ENCODE measurements at places on chromosomes 11 and 22.

DNA sequence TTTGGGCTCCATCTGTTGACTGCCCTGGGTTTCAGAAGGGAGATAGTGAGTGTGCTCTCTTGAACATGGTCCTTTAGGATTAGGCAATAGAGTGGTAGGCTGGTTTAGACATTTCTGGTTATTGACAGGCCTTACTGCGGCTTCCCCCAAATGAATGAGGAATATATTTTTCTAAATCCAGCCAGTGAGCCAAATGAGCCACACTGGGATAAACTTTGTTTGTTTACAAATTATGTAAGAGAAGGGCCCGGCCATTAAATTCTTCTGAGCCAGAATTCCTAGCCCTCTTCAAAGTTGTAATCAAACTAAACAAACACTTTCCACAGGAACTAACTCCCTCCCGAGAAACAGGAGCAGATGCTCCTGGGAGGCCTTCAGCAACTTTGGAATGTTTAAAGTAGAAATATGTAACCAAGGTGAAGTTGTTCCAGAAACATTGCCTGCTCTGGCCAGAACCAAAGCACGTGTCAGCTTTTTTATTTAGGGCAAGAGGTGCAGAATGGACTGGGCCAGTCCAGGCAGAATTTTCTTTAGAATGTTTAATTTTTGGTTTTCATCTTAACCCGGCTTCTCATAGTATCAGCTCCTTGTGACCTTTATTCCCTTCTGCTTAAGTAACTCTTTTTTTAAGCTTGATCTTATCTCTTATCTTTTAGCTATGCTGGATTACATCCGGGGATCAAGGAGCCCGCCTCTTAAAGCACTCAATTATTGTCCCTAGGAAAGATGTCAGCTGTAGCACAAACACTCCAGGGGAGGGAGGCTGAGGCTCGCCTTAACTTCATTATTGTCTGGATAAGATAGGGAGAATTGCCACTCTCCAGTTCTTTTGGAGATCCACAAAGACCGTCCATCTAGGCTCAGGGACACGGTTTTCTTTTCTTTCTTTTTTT lies 28.7 kb downstream of the ZNRF3 start:
- no peak for DNase-seq

DNA sequence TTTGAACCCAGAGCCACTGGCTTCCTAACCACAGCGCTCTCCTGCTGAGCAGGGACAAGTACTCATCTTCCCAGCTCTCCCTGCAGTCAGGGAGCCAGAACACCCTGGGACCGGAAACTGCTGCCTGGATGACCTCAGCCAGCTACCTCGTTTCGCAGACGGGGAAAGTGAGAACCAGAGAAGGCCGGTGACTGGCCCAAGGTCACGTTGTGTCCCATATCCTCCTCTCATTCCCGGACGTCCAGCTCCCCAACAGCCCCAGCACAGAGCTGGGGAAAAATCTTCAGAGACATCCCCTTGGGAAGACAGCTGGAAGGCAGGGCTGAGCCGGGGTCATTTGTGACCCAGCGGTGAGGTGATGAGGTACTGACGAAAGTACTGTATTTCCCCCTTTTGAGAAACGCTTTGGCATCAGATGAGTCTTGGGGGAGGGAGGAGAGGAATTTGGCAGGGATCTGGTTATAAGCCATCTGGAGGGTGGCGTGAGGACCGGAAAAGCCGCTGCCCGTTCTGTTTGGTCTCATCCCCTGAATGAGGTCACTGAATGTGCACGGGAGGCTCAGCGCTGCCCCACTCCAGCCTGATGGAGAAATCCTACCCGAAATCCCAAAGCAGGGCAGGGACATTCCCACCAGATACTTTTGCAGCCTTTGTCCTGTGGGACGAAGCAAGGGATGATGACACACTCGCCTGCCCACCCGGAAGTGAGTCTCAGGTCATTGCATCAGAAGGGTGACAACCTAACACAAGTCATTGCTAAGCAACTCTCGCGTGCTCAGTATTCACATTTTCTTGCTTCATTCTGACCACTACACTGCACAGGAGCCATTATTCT lies 41.1 kb downstream of the LIF start:
- no peak for DNase-seq

GRCh38 chr11:118643142-118643994 lies 36.0 kb downstream of the PHLDB1 start:
- DNase-seq: no peak

DNA sequence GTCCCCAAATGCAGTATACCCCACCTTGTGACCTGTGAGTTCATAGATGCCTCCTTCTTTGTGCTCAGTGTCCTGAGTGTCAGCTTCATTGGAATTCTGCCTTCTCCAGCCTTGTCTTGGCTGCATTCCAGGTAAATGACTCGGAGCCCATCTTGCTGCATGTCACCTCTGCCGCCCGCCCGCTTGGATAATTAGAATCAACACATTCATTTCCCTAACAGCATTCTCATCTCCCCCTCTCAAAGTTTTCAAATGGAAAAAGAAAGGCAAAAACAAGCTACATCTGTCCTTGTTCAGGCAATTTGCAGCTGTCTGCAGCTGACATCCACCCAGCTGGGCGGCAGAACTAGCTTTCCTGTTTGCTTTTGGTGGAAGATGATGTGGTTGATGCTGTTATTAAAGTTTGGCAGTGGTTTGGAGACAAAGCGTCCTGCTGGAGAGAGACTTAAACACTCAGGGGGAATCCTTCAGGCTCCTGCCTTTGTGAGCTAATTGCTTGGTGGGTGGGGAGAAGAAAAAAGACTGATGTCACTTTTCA lies 198.8 kb upstream of the SEZ6L start:
- DNase-seq: no peak

- no peak for DNase-seq
These were observed 17.8 kb upstream of the ST3GAL4 start for GRCh38 chr11:126337474-126338241.

DNA sequence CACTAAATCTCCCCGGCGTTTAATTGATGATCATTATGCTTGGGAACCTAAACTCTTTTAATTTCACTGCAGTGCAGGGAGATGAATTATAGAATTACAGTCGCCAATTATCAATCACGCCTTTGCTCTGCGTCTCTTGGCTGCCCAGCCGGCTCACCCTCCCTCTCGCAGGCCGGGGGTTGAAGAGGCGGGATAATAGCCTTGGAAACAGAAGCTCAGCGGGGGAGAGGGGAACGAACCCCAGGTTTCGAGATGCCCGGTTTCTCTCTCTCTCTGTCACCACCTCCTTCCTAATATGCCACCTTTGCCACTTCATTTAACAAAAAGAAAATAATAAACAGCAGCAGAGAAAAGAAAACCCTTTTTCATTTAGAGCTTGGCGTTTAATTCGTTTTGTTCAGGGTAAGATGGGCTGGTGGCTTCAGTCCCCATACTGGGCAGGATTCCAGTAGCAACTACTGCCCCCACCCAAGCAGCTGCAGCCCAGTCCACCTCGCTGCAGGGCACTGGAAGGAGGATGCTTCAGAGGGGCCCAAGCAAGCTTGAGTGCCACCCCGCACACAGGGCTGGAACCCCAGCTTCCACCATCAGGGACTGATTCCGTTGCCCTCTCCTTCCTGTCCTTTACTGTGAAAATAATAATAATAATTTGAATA lies 271.7 kb downstream of the BUD13 start:
- no peak for DNase-seq

- DNase-seq: no peak
These were observed 578.0 kb upstream of the CADM1 start for GRCh38 chr11:116082256-116082655.
